Activated CD4-positive, alpha-beta T cell treated with anti-CD3 and anti-CD28 coated beads, Interleukin-2, amount 10 ng/mL, durations not matched to agents 24 days and 14 days (primary cell): ENCODE measurements at places on chromosomes 6 and 20.

DNA sequence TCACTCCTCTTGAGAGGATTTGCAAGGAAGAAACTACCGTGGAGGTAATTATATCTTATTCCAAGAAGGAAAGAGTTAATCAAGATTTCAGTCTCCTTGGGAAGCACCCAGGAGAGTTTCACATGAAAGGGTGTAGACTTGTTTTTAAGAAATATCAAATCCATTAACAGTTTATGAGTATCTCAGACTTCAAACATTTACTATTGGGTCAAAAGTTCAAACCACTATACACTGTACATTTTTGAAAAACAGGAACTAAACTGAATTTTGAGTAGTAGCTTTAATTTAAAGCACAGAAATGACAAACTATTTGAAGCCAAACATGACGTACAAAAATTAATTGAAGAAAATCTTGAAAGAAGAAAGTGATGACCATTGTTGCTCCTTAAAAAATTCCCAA is 164.0 kb downstream of the FOXC1 start:
- H3K27ac ChIP-seq: no peak overlapping the region
- no peak for DNase-seq
- H3K27me3 ChIP-seq: no peaks in the 10 kb centered on the region
- H3K4me3 ChIP-seq: no peak overlapping the region

DNA sequence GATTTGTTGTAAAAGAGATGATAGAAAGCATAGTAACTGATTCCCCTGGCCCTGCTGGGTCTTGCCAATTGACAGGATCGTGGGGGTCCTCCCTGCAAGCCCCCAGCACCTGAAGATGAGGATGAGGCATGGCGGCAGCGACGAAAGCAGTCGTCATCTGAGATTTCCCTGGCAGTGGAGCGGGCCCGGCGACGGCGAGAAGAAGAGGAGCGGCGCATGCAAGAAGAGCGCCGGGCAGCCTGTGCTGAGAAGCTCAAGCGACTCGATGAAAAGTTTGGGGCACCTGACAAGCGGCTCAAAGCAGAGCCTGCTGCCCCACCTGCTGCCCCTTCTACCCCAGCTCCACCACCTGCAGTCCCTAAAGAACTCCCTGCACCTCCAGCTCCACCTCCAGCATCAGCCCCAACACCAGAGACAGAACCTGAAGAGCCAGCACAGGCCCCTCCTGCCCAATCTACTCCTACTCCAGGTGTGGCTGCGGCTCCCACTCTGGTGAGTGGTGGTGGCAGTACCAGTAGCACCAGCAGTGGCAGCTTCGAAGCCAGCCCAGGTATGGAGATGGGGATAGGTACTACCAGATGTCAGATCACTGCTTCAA is 7.3 kb downstream of the PRRC2A start:
- DNase-seq: no peak
- peaks cover 83% of the 10 kb centered on the region for H3K36me3 ChIP-seq
- H3K4me1 ChIP-seq: peaks cover 17% of the 10 kb centered on the region

DNA sequence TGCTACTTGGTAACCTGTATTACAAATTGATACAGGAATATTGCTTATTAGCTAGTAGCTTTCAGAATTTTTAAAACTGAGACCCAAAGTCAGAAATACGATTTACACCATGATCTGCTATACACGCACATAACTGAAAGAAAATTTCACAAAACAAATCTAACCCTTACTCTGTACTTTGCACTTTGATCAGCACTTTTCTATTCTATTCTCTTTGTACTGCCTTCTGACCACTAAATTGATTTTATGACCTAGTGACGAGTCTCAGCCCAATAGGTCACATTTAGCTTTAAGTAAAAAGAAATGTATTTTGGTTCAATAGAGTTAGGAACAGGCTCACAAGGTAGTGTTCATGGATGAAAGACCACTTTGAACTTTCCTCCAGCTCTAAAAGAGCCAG is 252.5 kb downstream of the TBX18 start:
- no peak overlapping the region for H3K4me3 ChIP-seq
- H3K27ac ChIP-seq: no peak overlapping the region
- DNase-seq: no peak
- H3K4me1 ChIP-seq: no peaks in the 10 kb centered on the region

DNA sequence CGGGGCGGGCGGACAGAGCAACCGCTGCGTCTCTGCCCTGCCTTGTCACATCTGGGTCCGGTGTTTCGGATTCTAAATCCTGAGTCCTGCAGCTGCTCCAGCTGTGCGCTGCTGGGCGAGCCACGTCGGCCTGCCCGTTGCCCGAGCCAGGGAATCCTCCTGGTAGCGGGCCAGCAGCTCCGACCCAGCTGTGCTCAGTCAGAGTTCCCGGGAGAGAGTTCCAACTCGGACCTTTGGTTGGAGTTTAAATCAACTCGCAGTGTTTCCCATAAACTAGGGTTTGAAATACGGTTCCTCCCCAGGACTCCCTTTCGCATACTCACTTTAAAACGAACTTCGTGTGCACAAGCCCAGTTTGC is 315 bp upstream of the PDE10A start:
- no peak overlapping the region for H3K4me3 ChIP-seq
- H3K27me3 ChIP-seq: peaks cover 49% of the 10 kb centered on the region
- H3K4me1 ChIP-seq: peaks cover 2% of the 10 kb centered on the region
- no peaks in the 10 kb centered on the region for H3K36me3 ChIP-seq
- H3K27ac ChIP-seq: no peak overlapping the region
- no peak for DNase-seq

DNA sequence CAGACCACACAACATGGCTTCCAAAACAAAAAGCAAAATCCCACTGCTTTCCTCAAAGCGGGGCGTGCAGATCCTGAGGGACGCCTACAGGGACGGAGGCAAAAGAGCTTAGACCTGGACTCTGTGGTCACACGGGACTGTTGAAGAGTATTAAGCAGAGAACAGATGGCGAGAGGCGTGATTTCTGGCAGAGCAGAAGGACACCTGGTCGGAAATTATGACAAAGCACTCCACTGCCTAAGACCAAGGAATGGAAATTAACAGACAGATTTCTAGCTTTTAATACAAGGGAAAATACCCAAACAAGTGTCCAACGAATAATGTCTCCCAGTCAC is 15.4 kb downstream of the CST7 start:
- no peak overlapping the region for H3K4me3 ChIP-seq
- DNase-seq: no peak

- no peaks in the 10 kb centered on the region for H3K36me3 ChIP-seq
- no peak overlapping the region for H3K4me3 ChIP-seq
- no peak for DNase-seq
- no peaks in the 10 kb centered on the region for H3K4me1 ChIP-seq
- H3K27ac ChIP-seq: no peak overlapping the region
These were observed 99.0 kb downstream of the FAXC start for GRCh38 chr6:99250476-99250875.

DNA sequence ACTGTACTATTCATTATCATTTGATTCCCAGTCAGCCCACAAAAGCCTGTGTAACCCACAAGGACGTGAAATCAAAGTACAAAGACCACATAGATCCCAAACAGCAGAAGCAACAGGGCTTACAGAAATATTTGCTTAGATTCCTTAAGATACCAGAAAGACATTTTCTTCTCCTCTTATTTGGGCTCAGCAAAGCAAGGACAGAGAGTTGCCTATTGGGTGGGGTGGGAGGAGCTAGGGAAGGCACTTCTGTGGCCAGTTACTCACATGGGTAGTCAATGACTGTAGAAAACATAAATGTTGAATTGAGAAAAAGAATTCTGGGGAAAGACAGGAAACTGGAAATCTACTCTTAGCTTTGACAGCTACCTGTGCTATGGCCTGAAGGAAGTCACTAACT is 19.8 kb downstream of the PDE7B start:
- H3K36me3 ChIP-seq: peaks cover 32% of the 10 kb centered on the region
- H3K4me1 ChIP-seq: peaks cover 27% of the 10 kb centered on the region
- no peak overlapping the region for H3K4me3 ChIP-seq

- peak overlapping the region; percentile 27 for H3K27ac ChIP-seq
- H3K4me3 ChIP-seq: no peak overlapping the region
- DNase-seq: no peak
- peaks cover 5% of the 10 kb centered on the region for H3K4me1 ChIP-seq
These were observed 176.2 kb downstream of the ISM1 start for GRCh38 chr20:13397300-13397724.

DNA sequence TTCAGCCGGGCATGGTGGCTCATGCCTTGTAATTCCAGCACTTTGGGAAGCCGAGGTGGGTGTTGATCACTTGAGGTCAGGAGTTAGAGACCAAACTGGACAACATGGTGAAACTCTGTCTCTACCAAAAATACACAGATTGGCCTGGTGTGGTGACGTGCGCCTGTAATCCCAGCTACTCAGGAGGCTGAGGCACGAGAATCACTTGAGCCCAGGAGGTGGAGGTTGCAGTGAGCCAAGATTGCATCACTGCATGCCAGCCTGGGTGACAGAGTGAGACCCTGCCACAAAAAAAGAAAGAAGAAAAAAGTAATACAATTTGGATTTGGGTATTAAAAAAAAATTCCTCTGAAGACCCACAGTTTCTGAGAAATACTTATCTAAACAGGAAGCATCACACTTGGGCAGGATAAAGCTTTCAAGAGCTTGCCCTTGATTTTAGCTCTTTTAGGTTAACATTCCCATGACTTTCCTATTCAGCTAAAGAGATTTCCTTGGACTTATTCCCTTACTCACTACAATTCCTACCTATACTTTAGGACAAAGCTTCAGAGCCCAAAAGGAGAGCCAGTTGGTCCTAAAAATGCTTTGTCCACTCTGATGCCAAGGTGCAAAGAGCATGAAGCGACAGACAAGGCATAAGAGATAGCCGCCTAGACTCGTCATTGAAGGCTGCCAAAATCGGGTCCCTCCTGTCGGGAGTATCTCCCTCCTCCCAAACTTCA is 1.9 kb downstream of the ELOVL2 start:
- H3K36me3 ChIP-seq: peaks cover 2% of the 10 kb centered on the region
- no peak overlapping the region for H3K4me3 ChIP-seq
- peaks cover 6% of the 10 kb centered on the region for H3K4me1 ChIP-seq
- peaks cover 55% of the 10 kb centered on the region for H3K27me3 ChIP-seq

- H3K4me3 ChIP-seq: no peak overlapping the region
- no peak for DNase-seq
- H3K4me1 ChIP-seq: peaks cover 2% of the 10 kb centered on the region
- no peaks in the 10 kb centered on the region for H3K36me3 ChIP-seq
- no peak overlapping the region for H3K27ac ChIP-seq
- H3K27me3 ChIP-seq: no peaks in the 10 kb centered on the region
These were observed 25.5 kb upstream of the ITCH start for GRCh38 chr20:34337544-34337943.

- H3K27ac ChIP-seq: no peak overlapping the region
- no peaks in the 10 kb centered on the region for H3K36me3 ChIP-seq
- DNase-seq: no peak
- no peaks in the 10 kb centered on the region for H3K4me1 ChIP-seq
These were observed 247.7 kb upstream of the RNF24 start for GRCh38 chr20:4263036-4263435.

DNA sequence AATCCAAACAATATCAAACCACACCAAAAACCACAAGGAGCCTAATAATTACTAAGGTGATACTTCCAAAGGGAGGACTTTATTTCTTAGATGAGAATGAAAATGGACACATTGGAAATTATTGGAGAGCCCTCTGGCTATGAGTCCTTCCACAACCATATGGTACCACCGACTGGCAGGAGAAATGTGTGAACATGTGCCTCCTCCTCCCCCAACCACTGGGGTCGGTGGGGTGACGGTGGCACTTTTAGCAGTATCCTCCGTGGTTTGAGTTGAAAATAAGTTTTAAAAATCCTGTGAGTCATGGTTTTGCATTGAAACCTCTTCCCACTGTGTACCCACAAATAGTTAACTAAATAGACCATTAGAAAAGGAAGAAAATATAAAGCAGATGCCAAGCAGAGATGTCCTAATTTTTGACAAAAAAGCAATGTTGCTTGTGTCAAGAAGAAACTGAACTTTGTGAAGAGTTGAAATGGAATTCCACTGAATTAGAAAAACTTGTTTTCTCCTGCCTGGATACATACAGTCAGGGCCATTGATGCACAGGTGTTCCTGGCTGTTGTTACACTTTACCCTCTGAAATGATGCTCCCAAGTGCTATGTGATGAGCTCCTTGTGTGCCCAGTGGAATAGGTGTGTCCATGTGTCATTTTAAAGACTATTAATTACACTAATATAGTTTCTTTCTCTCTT is 3.2 kb downstream of the EDN1 start:
- no peaks in the 10 kb centered on the region for H3K36me3 ChIP-seq
- no peak overlapping the region for H3K4me3 ChIP-seq
- DNase-seq: no peak
- no peak overlapping the region for H3K27ac ChIP-seq
- H3K27me3 ChIP-seq: peaks cover 42% of the 10 kb centered on the region

DNA sequence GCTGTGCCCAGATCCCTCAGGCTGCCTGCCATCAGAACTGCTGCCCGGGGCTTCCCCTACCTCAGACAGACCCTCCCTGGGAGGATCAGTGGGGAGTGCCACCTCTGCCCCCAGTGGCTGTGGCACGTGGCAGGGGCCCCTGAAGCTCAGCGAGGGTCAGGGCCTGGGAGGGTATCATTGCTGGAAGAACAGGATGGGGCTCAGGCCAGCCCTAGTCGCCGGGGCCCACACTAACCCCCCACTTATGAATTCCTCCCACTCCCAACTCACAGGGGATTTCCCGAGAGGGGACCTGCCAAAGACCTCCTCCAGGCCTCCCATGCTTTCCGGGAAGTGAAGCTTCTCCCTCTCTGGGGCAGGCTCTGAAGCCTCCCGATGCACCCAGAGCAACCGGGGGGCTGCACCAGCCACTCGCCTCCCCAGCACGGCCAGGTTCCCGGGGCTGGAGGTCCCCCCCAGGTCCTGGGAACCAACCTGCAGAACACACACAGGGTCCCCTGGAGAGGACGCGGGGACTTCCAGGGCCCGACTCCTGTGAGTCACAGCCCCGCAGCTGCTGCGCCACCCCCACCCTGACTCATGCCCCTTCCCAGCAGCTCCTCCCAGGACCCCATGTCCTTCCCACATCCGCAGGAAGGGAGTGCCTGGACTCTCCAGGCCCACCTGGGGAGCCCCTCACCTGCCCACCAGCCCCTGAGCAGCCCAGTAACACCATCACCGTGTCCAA is 2.5 kb downstream of the TNFRSF6B start:
- H3K27me3 ChIP-seq: no peaks in the 10 kb centered on the region
- peaks cover 11% of the 10 kb centered on the region for H3K36me3 ChIP-seq
- H3K4me1 ChIP-seq: peaks cover 9% of the 10 kb centered on the region
- DNase-seq: peak; percentile 71
- H3K4me3 ChIP-seq: peak overlapping the region; percentile 26
- H3K27ac ChIP-seq: peak overlapping the region; percentile 84

DNA sequence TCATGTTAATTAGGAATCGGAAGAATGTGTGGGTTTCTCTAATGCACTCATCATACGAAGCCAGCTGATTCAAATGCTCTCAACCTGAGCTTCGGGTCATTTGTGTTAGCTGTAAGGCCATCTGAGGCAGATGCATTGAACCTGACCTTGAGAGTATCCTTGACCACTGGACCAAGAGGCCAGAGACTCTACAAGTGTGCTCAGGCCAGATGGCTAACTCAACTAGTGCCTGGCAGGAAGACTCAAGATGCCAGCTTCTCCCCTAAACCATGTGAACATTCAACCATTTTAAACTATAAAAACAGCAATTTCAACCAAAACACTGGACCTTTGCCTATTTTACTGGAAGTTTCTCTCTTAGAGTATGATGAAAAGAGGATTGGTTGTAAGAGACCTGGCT is 168.6 kb upstream of the CDH4 start:
- H3K4me3 ChIP-seq: no peak overlapping the region
- H3K4me1 ChIP-seq: no peaks in the 10 kb centered on the region
- no peaks in the 10 kb centered on the region for H3K36me3 ChIP-seq
- H3K27me3 ChIP-seq: no peaks in the 10 kb centered on the region
- H3K27ac ChIP-seq: no peak overlapping the region
- DNase-seq: no peak

GRCh38 chr6:57261926-57262325 is 39.8 kb upstream of the RAB23 start:
- no peaks in the 10 kb centered on the region for H3K27me3 ChIP-seq
- H3K27ac ChIP-seq: no peak overlapping the region
- no peak for DNase-seq
- no peaks in the 10 kb centered on the region for H3K36me3 ChIP-seq
- H3K4me3 ChIP-seq: no peak overlapping the region
